ENCODE measurements at places on chromosomes 1 and 21.
A peak's percentile ranks its signal among the peaks of the same experiment; 100 is the strongest.

DNA sequence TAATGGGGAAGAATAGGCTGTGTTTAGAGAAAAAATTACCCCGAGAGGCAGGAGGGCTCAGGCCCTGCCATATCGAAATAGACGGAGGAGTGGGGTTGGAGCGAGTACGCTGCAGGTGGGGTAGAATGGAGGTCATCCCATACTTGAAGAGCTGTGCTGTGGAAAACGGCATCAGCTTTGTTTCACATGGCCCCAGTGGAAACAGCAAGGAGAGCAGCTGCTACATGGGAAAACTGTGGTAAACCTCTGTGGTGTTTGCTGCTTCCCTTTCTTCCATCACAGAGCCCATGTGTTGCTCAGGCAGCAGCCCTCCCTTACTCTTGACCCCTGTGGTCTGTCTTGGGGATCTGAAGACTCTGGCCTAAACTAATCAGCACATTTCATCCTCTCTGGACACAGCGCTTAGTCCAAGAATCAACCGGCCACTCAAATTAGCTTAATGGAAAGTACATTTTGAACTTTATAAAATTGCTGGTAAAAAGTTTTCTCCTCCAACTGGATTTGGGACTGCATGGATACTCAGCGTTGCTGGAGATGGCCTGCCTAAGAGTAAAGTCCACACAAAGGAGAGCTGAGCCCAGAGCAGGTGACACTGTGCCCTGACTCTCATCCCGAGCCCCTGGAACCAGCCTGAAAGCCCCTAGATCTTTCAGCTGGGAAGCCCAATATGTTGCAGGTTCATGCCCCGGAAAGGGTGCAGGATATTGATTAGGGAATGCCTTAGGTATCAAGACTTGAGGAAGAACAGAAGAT, 127.1 kb upstream of the GADD45A start:
- no peak for DNase-seq

DNA sequence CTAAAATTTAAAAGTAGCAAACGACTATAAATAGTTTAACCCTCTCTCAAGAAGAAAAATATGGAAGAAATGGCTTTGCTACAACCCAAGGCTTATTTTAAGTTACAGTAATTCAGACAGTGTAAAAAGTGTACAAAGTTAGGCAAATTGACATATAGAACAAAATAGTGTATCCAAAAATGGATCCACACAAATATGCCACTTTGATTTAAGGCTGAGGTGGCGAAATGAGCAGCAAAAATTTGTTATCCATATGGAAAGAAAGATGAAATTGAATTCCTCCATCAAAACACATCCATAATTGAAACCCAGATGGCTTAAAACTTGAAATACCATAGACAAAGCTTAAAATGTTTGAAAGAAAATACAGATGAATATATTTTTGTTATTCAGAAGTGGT, 540.8 kb downstream of the BRINP3 start:
- no peak for DNase-seq

- no peak for DNase-seq
Observed at GRCh38 chr1:59057796-59058195, 239.1 kb upstream of the FGGY start.

DNA sequence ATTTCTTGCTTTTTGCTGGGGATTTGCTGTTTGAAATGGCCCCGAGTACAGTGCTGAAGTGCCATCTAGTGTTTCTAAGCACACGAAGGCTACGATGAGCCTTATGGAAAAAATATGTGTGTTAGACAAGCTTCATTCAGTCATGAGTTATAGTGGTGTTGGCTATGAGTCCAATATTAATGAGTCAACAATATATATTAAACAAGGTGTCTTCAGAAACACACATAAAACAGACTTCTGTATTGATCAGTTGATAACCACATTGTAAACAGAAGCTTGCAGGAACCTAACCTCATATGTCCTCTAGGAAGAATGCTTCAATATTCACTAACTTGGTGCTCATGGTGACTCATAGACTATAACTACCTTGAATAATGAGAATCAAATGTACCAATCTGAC, 1.7 kb upstream of the GJB5 start:
- DNase-seq, result no peak

DNA sequence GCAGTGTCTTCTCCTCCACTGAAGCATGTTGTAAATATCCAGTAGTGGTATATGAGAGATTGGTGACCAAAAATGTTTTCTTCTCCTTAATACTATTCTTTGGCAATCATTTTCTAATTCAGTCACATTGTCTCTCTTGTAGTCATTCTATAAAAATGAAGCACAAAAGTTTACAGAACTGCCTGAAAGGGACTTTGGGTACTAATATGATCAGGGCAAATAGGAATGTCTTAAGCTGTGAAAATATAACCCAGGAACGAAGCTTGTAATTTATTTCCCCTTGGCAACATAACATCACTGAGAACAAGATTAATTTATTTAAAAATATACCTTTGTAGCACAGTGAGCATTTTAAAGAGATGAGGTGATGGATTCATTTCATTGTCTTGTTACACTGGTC, 4.9 kb downstream of the B3GALT2 start:
- no peak for DNase-seq

DNA sequence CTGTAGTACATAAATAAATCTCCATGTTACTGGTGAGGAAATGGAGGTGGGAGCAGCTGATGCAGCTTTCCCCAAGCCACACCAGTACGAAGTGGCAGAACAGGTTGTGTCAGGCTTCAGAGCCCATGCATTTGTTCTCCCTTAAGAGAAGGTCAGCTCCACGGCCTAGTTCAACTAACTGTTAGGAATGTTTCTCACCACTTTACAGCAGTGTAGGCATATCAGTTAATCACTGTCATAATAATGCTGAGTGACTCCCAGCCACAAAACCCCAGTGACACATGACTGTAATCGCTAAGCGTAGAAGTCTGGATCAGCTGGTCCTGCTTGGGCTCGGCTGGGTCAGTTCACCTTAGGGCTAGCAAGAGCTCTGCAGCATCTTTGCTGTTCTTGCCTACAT, 90.4 kb downstream of the VPS26C start:
- no peak for DNase-seq

DNA sequence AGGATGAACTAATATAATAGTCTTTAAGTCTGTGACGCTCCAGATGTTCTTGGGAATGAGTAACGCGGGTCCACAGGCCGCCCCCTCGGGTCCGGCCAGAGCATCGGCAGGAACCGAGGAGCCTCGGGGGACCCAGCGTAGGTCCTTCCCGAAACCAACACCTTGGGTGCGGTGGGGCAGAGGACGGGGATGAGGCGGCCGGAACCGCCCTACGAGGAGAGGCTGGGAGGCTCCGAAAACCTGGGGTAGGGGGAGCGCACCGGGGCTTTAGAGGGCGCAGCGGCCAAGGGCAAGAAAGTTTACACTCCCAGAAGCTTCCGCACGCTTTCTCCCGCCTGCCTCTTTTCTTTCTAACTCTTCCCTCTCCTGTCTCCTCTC, 7.1 kb downstream of the DMRTA2 start:
- DNase-seq, result no peak

GRCh38 chr1:204989266-204990058, 53.5 kb upstream of the CNTN2 start:
- peak; percentile 30 for DNase-seq

DNA sequence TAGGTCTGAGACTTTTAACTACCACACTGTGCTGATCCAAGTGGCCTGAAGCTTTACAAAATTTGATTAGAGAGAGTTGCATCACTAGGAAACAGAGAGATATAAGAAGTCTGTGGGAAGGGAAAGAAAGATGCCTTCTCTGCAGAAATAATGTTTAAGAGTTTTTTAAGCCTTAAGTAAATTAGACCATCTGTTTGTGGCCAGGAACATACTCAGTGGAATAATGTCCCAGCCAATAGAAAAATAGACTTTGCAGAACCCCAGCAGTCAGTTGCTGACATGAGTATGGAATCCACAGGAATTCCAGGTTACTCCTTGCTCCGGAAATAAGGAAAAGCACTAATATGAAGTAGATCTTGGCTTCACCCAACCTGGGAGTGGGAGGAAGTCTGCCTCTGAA, 144.8 kb downstream of the ST6GALNAC5 start:
- no peak for DNase-seq

DNA sequence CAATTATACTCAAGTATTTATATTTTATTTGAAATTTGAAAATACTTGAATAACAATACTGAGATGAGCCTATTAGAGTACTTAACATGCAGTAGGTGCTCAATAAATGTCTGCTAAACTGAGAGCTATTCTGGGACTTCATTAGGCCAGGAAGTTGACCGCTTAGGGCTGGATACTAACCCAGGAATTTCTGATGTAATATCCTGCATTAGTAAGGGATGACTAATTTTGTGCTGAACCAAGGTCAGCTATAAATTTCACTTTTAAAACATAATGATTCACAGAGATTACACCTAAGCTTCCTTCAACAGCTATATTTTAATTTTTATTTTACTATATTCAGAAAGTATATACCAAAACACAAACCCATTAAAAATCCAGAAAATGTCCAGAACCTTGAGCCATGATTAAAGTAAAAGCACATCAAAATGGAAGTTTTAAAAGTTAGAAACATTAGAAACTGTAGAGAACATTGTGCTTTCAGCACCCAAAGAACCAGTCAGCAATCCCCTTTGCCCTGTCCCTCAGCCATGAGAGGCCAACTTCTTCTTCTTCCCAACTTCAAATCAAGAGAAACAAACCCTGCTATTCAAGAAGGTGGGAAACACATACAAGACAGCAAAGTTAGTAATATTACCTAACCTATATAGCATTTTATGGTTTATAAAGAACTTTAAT, 35.4 kb downstream of the WNT2B start:
- DNase-seq, result no peak

- DNase-seq, result no peak
Observed at GRCh38 chr1:155177192-155177917, 3.7 kb downstream of the TRIM46 start.

DNA sequence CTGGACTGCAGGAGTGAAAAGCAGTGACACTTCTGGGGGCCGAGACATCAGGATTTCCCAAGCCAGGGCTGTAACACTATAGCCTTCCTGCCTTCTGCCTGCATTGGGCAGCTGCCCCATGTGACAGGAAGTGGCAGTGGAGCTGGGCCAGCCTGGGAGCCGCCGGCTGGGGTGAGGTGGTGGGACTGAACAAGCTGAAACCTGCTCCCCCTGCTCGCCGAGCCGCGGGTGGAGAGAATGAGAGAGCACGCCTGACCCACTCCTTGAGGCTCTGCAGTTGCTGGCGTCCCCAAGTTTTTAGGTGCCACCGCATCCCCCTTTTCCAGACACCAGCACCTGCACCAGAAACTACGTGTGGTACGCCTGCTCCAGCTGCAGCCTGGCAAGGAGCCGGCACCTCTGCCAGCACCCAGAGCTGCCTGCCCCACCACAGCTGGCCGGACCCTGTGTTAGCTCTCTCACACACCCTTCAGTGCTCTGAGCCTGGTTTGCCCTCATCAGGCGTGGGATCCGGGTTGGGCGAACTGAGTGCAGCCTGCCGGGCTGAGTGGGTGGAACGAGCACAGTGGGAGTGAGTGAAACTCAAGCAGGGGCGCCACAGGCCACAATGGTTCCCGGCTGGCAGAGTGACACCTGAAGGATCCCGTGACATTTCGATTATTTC, 119.4 kb downstream of the AKT3 start:
- no peak for DNase-seq

GRCh38 chr1:40630488-40631223, 34.8 kb downstream of the RIMS3 start:
- peak; percentile 7 for DNase-seq

DNA sequence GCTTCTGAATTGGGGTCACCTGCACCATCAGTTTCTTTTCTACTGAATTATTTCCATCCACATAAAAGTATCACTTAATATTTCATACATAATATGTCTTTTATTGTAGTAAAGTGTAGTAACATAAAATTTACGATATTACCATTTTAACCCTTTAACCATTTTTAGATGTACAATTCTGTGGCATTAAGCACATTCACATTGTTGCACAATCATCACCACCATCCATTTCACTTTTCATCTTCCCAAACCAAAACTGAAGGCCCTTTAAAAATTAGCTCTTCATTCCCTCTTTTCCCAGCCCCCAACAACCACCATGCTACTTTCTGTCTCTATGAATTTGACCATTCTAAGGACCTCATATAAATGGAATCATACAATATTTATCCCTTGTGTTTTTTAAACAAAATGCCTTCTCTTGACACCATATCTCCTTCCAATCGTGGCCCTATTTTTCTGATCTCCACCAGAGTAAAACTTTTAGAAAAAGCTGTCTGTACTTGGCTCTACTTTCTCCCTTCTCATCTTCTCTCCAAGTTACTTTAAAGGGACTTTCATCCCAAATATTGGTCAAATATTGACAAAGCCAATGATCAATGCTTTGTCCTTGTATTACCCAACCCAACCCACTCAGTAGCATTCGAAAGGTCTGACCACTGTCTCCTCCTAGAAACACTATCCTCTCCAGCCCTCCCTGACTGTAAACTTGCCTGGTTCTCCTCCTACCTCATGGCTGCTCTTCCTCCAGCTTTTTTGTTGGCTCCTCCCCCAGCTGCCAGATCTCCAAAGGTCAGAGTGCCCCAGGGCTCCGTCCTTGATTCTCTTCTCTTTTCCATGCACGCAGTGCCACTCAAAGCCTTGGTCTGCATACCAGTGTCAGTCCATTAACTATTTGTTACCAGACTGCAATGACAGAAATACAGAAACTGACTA, 44.7 kb downstream of the SLC30A10 start:
- DNase-seq, result no peak

DNA sequence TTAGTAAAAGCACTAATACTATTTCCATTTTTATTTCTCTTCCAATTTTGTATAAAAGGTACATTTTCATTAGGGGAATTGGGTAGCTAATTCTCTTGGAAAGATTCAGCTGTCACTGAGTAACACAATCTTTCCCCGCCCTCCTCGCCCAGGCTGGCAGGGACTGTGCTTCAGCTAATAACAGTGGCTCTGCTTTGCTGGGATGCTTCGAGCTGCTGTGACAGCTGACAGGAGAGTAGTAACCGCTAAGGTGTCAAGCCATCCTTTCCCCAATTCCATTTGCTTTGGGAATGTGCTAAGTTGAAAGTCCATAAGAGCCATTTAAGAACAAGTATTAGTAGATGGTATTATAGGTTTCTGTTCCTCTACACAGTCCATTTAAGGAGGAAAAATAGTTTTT, 106.7 kb upstream of the NRIP1 start:
- DNase-seq, result no peak

Data from NCI-H1930 (cell line).